Stimulated activated CD4-positive, alpha-beta T cell treated with anti-CD3 and anti-CD28 coated beads, Interleukin-4, amount 100 ng/mL, for 24 hours (primary cell): ENCODE measurements at places on chromosomes 12 and 14.

DNA sequence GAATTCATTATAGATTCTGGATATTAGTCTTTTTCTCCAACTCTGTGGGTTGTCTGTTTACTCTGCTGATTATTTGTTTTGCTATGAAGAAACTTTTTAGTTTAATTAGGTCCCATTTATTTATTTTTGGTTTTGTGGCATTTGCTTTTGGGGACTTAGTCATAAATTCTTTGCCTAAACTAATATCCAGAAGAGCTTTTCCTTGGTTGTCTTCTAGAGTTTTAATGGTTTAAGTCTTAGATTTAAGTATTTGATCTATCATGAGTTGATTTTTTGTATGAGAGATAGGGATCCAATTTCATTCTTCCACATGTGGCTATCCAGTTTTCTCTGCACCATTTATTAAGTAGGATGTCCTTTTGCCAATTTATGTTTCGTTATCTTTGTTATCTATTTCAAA, 683.4 kb upstream of the FBXO33 start:
- no peak for DNase-seq

- DNase-seq = peak; percentile 10
These were observed 553 bp downstream of the TRIM9 start for GRCh38 chr14:51094282-51094821.

DNA sequence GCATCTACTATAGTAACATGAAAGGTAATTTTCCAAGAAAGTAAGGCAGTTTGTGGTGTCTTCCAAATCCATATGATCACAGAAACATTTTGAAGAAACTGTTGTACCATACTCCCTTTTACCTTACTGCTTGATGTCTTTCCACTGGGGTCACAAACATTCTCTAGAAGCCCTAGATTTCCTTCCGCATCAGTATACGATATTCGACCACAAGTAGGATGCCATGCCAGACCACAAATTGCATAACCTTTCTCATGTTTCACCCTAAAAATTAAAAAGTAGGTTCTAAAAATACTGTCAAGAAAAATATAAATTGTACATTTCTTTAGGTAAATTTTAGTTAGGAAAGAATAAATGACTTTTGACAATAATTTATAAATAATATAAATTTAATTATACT, 26.5 kb downstream of the WDHD1 start:
- no peak for DNase-seq

DNA sequence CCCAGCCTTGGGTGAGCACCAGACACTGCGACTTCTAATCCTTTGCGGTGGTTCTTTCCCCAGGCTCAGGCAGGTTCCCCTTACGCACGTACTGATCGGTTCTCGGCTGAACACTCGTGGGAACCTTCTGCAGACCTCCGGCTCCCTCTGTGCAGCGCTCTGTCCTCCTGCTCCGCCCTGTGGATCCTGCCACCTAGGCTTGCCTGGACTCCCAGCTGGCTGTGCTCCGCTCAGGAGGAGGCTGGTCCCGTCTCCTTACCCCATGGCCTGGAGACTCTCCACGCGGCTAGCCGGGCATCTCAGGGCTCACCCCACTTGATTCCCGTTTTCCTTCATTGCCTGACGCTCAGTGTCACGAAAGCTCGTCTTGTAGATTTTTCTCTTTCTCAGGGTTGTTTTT, 34.7 kb downstream of the TNFAIP2 start:
- DNase-seq = no peak

DNA sequence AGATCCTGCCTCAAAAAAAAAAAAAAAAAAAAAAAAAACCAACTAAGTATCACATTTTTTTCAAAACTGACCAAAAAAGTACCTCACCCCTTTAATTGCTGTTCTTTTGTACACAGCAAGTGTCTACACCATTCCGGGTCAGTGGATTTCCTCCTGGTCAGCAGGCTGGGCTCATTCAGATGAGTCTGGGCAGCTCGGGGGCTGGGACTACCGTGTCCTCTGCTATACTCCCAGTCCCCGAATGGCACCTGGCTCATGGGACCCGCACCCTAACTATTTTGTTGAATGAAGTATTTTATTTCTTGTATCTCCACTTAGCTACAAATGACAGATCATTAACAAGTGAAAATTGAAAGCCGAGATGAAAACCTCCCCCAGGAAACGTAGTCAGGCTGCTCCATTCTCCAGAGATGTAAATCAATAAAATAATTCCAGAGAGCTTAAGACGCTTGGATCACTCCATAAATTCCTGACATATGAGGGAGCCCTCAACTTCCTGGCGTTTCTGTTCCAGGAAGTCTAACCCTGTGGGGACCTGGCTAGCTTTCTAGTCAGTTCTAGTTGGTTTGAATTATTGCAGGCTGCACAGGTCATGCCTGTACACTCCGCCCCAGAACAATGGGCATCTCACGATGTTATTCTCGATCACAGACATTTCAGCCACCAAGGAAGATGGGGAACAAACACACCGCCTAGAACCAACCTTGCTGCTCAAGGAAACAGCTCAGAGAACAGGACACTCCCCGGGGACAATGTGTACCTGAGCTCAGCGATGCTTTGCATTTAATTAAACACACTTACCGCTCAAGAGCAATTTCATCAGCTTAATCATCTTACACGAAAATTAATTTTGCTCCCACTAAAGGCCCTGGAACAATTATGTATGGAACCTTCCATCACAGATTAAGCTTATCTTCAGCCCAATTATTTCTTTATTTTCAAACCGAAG, 76.3 kb downstream of the RIMBP2 start:
- no peak for DNase-seq

- no peak for DNase-seq
These were observed 6.5 kb downstream of the NOC4L start for GRCh38 chr12:132150780-132151144.

GRCh38 chr12:51986834-51987233, 19.9 kb upstream of the TAMALIN start:
- DNase-seq = no peak

DNA sequence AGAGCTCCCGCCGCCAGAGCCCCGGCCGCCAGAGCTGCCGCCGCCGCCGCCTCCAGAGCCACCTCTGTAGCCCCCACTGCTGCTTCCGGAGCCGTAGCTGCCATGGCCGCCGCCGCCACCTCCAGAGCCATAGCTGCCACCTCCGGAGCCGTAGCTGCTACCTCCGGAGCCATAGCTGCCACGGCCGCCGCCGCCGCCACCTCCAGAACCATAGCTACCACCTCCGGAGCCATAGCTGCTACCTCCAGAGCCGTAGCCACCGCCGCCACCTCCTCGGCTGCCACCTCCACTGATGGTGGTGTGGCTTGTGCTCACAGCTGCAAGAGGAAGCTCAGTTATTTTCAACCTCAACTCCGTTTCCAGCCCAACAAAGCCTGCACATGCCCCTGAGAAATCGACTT, 4.9 kb downstream of the KRT1 start:
- no peak for DNase-seq

DNA sequence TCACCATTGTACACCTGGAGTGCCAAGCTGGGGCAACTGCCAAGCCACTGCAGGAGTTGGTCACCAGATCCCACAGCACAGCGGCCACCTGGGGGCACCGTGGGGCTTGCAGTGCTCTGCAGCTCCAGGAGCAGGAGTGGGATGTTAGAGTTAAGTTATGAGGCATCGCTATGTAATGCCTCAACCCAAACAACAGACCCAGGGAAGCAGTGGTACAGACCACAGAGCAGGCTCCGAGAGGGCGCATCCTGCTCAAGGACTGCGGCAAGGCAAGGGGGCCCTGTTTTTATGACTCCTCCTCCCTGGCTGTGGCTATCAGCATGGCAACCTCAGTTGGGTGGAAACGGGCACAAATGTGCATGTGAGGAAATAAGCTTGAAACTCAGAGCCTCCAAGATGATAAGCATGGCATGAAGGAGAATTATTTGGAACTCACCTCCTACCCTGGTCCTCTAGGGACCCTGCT, 63.1 kb downstream of the ARL6IP4 start:
- peak; percentile 79 for DNase-seq

DNA sequence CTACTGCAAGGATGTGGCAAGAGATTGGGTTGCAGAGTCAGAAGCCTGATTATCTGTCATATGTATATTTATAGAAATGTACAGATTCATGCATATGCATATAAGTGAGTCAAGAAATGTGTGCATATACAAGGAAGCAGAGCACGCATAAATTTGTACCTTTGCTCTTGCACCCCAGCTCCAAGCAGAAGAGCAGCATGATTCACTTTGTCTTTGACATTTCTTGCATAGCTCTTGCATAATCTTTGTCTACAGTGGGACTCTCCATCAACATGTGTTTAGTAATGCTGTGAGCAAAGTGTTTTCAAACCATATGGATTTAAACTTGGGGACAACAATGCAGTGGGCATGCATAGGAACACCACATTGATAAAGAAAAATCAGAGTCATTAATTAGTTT, 330.7 kb upstream of the DCN start:
- no peak for DNase-seq

DNA sequence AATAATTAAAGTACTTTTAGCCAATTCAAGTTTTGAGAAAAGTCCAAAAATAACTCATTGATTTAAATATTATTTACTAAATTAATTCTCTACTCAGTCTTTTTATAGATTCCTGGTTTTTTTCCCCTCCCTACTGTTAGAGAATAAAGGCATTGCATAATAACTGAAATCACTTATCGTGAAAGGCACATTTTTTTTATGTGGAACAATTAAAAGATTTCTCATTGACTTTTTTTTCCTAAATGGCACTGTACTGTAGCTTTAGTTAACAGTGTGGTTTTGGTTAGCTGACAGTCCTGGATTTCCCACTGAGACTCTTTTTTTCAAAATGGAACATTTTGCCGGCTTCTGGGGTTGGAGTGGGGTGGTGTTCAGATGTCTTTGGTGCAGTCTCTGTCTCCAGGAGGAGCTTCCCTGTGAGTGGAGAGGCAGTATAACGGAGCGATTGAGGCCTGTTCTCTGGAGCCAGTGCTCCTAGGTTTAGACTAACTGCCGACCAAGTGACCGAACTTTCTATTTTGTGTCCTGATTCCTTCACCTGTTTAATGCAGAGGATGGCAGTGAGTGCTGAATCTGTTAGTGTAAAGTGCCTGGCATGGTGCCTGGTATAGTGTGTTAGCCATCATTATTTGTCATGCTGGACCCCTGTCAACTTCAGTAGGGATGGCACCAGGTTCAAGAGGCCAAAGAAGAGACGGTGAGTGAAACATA, 117.7 kb downstream of the ADCK1 start:
- DNase-seq = no peak

- DNase-seq = no peak
These were observed 136.7 kb downstream of the ZNF664 start for GRCh38 chr12:124109760-124110159.

- DNase-seq = peak; percentile 53
These were observed 510 bp downstream of the ARID2 start for GRCh38 chr12:45730084-45730347.

DNA sequence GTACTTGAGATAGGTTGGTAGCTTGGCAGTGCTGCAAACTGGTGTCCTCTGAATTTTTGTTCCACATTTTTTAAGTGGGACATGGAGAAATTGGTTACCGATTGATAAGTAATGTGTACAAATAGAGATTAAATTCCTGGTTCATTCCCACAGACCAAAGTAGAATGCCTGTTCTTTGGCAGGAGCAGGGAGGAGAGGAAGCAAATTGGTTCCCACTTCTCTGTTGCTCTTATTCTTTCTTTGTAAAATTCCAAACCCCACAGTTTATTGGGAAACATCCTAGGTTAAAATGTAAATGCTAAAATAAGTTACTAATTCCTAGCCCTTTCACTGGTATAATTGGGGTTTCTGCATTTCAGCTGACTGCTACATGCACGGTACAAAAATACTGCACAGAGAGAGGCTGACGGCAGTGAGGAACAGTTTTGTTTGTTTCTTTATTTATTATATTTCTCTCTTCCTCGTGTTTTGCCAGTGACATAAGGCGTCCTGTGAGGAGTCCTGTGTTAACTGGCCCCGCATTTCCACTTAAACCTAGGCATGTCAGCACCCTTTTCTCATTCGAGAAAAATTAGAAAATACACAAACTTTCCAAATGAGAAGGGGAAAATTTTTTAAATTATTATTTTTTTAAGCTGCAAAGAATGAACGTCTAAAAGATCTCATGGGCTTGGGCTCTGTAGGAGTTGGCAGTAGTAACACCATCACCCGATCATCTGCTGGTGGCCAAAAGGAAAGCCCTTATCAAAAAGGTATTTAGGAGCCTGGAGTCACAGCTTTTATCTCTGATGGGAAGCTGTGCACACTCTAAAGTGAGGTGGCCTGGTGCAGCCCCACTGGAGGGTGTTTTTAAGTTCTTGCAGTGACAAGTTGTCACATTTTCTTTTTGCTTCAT, 25.4 kb upstream of the BCL7A start:
- no peak for DNase-seq

DNA sequence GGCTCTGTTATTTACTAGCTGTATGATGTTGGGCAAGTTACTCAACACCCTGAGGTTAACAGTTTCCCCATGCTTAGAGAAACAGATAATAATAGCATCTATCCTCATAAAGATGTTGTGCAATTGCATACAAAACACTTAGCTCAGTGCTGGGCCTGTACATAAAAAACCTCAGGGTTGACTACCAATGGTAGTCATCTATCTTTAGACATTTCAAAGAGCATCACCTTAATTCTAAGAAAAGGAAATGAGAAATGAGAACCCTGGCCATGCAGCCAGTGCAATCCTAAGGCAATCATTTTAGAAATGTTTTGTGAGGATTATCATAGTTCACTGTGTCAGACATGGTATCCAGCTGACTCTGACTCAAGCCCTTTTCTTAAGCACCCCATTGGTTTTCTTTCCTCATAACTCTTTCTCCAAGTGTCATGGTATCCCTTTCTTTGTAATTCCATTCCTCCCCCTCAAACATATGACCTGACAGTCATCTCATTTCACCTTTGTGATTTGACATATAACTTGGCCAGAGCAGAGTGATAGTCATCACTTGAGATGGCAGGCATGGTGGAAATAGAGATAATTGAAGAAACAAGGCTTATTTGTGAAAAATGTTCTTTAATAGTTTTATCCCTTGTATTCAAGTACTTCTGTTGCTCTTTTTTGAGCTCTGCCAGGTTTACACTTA, 29.5 kb upstream of the OSBPL8 start:
- no peak for DNase-seq

DNA sequence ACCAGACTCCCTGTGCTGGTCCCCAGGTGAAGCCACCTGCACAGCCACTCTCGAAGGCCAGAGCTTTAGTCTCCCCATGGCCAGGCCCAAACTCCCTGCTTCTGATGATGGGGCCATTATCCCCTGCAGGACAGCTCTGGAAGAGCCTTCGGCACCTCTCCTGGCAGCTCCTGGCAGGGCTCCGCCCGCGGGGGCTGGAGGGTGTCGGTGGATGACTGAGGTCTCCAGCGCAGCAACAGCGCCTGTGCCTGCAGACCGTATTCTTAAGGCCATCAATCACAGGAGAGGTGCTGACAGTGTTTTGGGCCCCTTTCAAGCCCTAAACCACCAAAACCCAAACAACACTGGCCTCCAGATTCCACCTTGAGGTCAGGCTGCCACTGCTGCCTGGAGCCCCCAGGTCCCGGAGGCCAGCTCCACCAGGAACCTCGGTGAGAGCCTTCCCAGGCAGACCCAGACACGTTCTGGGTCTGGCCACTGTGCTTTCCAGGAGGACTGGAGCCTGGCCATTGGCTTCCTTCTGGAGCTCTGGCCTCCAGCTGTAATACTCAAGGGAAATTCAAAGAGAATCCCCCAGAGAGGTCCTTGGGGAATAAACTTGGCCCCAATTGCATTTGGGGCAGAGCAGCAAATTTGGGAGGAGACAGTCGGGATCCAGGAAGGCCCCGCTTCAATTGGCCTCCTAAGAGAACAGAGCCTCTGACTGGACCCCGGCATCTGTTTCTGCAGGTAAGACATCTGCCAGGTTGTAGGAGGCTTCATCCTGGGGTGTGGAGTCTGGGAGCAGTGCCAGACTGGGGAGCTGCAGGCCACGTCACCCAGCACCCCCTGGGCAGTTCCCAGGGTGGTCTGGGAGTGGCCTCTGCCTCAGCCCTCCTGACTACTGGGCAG, 210.6 kb upstream of the RTL1 start:
- no peak for DNase-seq

GRCh38 chr14:100138082-100138787, 21.2 kb downstream of the DEGS2 start:
- DNase-seq = no peak
